Uterus (tissue), 4 donors: ENCODE measurements at places on chromosomes 1 and 21. TPM values are rescaled to one million over a fixed set of nuclear protein-coding genes. Genes with fewer than 3 reads are reported as not detected.

The OR2T2 gene
- total RNA-seq, result not detected

The MATN1 gene
- 0.46 TPM for total RNA-seq

The PODN gene
- 95.0 TPM for total RNA-seq

The CHI3L1 gene
- not detected for total RNA-seq

The TTC13 gene
- 49.1 TPM for total RNA-seq

The KRTAP12-3 gene
- not detected for total RNA-seq

The PRR9 gene
- total RNA-seq, result not detected

The FOXD3 gene
- total RNA-seq, result not detected

The TAGLN2 gene
- total RNA-seq, result 197 TPM

DNA sequence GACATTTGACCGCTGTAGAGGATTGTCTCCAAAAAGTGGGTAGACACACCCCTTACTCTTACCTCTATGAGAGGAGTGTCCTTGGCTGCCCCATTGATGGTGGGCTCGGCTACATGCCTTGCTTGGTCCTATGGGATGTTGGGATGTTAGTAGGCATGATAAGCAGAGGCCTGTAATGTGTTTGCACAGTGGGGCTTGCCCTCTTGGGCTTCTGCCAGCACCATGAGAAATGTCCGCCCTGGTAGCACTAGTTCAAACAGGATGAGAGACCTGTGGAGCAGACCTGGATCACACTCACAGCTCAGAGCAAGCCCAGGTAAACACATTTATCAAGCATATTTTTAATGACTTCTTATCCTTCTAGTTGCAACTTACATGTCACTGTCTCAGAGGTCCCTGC is 54.2 kb downstream of the SH3GLB1 start:
- no peak for DNase-seq

GRCh38 chr21:14862794-14863720 is 201.7 kb downstream of the NRIP1 start:
- DNase-seq, result no peak

GRCh38 chr1:156781585-156782186 is 14.4 kb downstream of the PRCC start:
- no peak for DNase-seq

DNA sequence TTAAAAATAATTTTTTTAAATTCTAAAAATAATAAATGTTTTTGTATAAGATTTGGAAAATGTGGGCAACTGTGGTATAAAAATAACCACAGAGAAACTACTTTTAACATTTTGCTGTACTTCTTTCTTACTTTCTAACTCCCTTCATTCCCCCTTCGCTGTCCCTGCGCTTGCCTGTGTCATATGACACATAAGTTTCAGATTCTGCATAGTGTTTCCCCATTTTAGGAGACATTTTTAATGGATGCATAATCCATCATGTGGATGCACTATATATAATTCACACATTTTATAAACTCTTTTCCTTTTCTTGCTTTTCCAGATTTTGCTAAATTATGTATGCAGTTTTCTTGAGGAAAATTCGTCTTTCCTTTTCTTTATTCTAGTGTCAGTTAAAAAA is 16.3 kb downstream of the ATG4C start:
- DNase-seq, result no peak

DNA sequence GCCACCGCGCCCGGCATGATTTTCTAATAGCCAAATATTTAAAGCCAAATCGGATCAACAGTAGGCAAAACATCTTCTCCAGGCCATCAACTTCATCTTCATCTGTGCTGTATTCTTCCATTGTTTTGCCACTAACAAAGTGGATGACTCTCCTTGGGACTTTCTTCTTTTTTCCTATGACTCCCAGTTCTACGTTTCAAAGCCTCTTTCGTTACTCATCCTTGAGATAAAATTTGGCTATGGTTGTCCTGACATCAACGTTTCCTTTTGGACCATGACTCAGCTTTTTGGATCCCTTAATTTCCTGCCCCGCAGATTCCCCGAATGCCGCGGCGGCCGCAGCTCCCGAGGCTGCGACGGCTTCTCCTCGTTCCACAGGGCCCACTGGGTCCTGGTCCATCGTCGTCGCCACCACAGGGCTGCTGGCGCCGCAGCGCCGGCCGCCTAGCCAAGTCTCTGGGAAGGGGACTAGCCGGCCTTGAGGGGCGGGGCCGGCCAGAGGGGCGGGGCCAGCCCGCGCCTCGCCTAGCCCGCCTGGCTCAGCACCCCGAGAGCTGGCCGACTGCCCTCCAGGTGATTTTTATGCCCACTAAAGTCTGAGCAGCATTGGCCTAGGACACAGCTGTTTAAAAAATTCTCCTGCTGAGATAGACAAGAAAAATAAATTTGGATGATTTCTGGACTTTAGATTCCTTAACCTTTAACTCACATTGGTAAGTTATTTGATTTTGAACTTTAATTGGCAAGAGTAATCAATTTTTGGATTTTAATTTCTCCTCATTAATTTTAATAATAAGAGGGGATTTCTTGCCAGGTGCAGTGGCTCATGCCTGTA is 93.9 kb downstream of the ADCY10 start:
- DNase-seq, result peak; percentile 70

DNA sequence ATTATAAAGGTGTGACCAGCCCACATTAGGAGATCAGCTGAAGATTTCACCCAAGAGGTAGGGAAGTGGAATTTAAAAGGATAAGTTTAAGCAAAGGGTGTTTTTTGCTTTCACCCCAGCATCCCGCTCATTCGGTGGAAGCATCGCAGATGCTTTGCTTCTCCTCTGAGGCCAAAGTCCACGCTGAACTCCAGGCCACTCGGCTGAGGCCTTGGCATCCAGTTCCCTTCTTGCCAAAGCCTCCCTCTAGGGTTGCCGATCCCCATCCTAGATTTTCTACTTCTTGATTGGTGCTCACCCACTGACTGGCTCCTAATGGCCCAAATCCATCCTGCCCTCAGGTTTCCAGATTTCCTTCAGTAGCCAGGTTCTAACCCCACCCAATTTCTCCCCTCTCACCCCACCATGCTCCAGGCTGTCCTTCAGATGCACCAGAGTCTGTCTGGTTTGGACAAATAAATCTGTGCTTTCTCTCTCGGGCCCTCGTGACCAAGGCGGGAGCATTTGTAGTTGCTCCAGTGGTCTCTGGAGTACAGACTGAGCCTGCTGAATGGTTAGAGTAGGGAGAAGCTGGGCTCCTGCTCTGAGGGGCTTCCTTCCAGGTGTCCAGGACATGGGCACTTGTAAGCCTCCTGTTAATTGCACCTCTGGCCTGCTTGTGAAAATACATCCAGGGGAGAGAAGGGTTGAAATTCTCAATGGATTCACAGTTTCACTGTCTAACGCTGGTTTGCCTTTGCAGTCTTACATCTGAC is 193.2 kb downstream of the C1orf94 start:
- no peak for DNase-seq

- no peak for DNase-seq
Measured at GRCh38 chr1:51284487-51284954, 45.8 kb downstream of the TTC39A start.

- no peak for DNase-seq
Measured at GRCh38 chr1:8194481-8195227, 123.3 kb upstream of the SLC45A1 start.

DNA sequence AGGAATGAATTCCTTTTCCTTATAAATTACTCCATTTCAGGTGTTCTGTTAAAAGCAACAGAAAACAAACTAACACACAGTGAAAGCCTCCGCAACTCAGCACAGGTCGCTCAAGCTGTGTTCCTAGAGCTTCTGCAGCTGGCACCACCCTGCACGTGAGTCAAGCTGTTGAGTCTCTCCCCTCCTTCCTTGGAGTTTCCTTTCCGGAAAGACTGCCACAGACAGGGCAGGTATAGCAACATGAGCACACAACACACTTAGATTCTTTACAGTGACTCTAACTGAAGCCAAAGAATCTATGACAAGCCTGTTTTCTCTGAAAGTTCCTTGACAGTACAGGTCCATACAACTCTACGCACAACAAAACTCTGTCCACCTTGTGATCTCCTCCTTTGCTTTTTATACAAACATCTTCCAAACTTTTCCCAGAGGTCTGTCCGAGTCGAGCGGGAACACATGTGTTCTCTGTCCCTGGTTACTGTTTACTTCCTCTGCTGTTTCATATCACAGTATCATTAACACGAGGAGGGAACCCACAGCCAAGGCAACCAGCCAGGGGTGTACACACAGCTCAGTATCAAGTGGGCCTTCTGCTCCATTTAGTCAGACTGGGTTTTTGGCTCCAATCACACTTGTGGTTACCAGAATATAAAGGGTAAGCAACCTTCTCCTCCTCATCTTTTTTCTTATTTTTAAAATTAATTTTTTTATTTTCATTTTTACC is 38.7 kb upstream of the DESI2 start:
- no peak for DNase-seq

DNA sequence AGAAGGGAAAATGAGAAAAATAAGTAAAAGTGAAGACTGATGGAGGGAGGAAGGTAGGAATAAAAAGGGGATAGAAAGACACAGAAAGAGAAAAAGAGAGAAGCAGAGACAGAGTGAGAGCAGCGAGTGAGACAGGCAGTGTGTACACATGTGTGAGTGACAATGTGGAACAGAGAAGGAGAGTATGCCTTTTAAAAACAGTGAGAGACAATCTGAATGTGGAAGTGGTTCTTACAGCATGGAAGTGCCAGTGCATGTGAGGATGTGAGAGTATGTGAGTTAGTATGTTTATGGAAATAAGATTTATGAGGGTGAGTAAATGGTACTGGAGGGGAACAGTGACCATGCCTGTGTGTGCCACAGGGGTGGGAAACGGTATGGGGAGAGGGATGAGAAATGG is 1.2 kb downstream of the NEGR1 start:
- DNase-seq, result no peak

GRCh38 chr1:206538086-206538770 is 30.9 kb downstream of the RASSF5 start:
- no peak for DNase-seq

DNA sequence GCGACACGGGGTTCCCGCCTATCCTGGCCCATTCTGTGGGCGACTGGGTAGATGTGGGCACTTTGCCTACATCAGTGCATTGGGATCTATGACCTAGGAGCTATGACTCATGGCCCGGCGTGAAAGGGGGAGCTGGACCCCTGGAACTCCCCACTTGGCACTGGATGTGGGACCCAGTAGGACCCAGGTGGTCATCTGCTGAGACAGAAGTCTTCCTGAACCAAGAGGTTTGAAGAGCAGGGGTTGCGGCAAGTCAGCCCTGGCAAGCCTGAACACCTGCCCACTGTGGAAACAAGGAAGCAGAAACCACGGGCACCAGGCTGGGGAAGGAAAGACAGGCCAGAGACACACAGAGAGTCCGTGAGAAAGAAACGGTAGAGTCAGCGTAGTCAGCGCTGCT is 656.7 kb downstream of the AJAP1 start:
- no peak for DNase-seq

DNA sequence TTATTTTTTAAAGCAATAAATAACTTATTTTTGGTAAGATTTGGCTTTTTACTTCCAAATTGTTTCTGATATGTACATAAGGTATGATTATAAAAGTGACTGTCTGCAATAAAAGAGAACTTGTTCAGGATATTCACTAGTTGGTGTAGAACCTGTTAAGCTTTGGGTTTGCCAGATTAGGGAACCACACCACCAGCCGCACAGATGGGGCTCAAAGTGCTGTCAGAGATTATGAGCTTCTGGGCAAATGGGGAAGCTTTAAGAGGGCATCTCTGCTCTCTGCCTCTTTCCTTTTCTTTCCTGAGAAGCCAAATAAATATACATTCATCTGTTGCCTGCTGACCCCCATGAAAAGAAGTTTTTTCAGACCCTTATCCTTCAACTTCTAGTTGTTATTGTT is 25.4 kb downstream of the IVNS1ABP start:
- DNase-seq, result no peak

- no peak for DNase-seq
Measured at GRCh38 chr21:42453986-42454570, 41.9 kb downstream of the RSPH1 start.

DNA sequence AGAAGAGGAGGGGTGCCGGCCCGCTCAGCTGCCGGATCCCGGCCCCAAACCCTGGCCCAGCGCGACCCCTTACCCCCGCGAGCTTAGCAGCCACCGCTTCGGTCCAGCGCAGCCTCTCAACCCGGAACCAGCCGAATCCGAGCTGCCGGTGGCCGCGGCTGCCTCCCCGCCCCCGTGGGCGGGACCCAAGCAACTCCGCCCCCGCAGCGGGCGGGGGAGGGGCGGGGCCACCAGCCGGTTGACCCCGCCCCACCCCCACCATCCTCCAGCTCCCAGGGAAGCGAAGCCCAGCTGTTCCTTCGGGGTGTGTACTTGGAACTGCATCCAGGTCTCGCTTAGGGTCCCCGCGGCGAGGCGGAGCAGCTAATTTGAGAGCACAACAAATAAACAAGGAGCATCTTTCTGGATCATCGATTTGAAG is at the start of gene TRIM62:
TSS of gene TRIM62 (minus strand) at position 123 of the 421 bp plus-strand sequence. CDS start 611 bp downstream, outside the sequence.
- peak; percentile 92 for DNase-seq

- DNase-seq, result no peak
Measured at GRCh38 chr1:26571381-26571780, 41.8 kb downstream of the RPS6KA1 start.

DNA sequence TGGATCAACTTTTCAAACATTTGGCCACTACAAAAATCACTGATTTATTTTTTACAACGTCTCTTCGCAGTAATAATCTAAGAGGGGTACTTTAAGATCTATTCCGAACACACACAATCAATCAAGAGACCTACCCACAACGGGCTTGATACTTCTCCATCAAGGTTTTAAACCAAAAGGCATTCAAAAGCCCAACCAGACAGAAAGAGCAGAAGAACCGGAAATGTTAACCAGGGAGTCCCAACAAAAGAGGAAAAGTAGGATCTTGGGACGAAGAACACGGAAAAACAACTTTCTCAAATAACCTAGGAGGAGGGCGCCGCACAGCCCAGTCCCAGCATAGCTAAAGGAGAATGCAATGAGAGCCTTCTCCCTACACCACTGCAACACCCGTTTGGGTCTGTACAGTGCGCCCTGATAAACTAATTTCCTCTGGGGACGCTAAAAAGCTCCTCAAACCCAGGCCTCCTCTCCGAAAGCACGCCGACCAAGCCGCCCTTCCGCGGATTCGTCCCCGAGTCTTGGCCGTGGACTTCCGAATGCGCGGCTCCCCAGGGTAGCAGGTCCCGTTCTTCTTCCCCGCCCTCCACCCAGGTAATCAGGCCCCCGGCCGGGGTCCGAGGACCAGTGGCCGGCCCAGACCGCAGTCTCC is 623 bp downstream of the RPL22 start:
- no peak for DNase-seq

GRCh38 chr1:34441259-34442069 is 264.8 kb downstream of the C1orf94 start:
- no peak for DNase-seq

GRCh38 chr1:208928349-208929010 is 655.0 kb upstream of the CAMK1G start:
- no peak for DNase-seq

- no peak for DNase-seq
Measured at GRCh38 chr1:155124503-155125463, 2.9 kb upstream of the EFNA1 start.

GRCh38 chr1:78339490-78339889 is 151.3 kb upstream of the PTGFR start:
- DNase-seq, result no peak

- DNase-seq, result no peak
Measured at GRCh38 chr1:113041569-113042284, 31.3 kb upstream of the LRIG2 start.

DNA sequence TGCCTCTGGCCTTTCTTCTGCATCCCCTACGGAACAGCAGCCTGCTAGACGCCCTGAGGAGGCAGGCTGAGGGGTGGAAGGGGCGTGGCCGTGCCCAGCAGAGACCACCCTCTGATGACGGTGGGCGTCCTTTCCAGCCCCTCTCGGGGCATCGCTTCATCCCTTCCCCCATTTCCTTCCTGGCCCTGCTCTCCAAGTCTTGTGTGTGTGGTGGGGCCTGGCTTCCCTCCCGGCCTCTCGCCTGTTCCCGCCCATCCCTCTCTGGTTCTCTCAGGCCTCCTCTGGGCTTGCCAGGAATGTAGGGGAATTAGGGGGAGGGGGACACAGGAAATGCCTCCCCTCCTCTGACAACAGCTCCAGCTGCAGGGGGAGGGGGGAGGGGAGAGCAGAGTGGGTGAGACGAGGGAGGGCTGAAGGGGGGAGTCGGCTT is 51.1 kb downstream of the SKI start:
- DNase-seq, result peak; percentile 73
